ENCODE measurements at places on chromosomes 7 and 10.
A peak's percentile ranks its signal among the peaks of the same experiment; 100 is the strongest.

DNA sequence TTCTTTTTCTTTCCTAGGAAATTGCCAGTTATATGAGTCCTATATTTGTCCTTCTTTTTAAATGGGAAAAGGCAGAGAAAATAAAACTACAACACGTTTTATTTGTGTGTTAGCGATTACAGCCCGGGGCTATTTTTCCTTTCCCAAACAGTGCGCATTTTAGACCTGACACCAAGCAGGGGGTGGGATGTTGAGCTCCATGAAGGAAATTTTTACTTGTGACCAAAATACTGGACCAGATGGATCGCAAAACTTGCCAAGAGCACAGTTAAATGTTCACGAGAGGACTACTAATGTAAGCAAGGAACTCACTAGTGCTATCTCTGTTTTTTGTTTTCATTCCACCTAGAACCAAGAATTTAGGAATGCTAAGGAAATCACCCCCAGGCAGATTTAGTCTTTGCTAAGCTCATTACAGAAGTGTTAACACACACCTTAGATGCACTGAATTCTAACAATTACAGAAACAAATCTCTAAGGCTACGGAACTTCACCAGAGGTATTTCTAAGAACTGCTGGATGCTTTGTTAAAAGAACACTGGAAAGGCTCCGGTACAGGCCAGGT, 114.8 kb downstream of the JAZF1 start:
- no peak for DNase-seq

- DNase-seq = no peak
Observed at GRCh38 chr7:21304808-21305375, 123.0 kb upstream of the SP4 start.

DNA sequence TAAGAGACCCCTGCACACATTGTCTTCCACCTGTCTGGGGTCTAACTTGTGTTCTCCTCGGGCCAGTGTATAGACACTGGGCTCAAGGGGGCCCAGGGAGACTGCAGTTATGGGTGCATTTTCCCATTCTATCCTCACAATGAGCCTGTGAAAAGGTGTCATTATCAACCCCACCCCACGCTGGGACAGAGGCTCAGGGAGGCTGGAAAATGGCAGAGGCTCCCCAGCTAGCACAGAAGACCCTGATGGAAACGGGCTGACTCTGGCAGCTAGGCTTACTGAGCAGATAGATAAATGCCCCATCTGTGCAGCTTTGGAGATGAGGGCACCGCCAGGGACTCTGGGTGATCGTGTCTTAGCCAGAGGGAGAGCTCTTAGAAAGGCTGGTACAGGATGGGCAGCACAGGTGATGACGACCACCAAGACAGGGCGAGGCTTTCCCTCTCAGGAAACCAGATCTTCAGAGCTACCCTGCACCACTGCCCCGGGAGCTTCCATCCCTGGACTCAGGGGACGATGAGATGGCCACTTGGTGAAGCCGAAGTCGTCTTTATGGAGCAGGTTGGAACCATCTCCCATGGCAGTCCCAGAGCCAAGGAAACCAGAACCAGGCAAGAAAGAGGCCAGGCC, 58.2 kb upstream of the CHST15 start:
- no peak for DNase-seq

DNA sequence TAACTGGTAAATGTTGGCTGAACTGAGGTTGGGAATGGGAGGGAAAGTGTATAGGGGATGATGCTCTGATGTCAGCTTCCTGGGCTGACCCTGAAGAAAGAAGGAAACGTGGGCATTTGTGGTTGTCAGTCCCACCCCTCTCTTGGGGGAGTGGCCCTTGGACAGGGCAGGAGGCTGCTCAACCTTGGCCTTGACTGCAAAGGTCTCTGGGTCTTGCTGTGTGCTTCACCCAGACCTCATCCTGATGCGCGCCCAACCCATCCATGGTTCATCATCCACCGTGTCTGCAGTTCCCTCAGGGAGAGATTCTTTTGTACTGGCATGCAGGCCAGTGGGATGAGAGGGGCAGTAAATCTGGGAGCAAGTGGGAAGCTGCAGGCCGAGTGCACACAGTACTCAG, 4.7 kb upstream of the ZYX start:
- no peak for DNase-seq

DNA sequence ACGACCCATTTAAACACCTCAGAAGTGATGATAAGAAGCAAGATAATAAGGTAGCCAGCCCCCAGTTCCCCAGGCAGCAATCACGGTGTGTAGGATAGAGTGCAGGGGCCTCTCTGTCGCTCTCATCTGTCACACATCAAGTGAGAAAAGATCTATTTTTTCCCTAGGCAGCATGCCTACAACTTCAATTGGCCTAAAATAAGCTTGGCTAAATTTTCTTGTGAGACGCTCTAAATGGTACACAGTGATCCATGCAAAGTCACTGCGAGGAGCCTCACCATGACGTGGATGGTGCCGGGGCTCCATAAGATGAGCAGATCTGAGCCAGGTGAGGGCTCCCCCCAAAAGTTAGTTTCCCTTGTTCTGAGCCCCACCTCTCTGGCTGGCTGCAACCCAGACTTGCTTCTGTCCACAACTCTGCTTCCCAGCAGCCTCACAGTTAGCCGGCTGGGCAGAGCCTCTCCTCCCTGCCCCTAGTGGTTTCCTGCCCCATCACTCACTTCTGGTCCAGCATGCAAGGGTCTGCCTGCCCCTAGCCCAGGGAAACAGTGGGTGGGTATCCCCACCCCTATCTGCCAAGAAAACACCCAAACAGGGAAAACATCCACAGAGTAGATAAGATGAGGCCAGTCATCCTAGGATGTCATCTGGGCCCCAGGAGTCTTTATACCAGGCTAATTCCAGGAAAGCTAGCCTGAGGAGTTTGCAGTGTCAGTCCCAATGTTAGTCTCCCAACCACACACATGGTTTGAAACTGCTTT, 342.1 kb downstream of the GRID1 start:
- no peak for DNase-seq

GRCh38 chr7:26891400-26892350, 27.3 kb upstream of the SKAP2 start:
- DNase-seq = peak; percentile 30

DNA sequence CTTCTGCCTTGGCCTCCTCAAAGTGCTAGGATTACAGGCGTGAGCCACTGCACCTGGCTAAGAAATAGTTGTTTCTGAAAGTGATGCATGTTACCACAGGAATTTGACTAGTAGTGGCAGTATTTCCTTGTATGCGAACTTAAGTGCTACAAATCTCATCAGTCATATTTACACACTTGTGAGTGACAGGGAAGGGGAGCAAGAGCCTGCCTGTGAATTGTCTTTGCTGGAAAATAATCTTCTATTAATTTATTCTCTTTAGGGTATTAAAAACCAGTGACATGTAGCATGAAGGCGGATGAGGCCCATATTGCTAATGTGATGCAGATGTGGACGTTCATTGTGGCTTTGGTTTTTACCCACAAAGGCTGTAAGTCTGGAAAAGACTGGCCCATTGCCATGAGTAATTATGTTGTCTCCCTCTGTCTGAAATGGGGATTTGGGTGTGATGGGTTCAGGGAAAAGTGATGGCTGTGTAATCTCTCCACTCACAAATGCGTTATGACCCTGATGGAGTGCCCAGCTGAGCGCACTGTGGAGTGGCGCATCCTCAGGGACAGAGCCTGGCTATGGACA, 97.6 kb downstream of the CCNY start:
- DNase-seq = no peak

GRCh38 chr10:73494213-73494612, 1.6 kb downstream of the PPP3CB start:
- no peak for DNase-seq

DNA sequence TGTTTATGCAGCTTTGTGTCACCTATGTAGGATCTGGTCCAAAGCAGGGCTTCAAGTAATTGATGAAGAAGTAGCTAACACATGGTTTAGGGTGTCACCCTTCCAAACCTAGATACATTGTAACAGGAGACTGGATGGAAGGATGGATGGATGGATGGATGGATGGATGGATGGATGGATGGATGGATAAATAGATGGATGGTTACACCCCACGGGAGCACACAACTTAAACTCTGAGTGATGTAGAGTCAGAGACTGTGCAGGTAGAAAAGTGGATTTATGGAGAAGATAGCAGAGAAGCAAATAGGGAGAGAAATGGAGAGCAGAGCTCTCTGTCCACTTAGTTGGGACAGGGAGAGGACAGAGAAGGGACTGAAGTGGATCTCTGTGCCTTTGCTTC, 78.4 kb downstream of the NHLRC2 start:
- no peak for DNase-seq

- no peak for DNase-seq
Observed at GRCh38 chr7:151484971-151485707, 34.6 kb downstream of the RHEB start.

GRCh38 chr7:120441850-120442249, 168.9 kb downstream of the KCND2 start:
- peak; percentile 11 for DNase-seq

DNA sequence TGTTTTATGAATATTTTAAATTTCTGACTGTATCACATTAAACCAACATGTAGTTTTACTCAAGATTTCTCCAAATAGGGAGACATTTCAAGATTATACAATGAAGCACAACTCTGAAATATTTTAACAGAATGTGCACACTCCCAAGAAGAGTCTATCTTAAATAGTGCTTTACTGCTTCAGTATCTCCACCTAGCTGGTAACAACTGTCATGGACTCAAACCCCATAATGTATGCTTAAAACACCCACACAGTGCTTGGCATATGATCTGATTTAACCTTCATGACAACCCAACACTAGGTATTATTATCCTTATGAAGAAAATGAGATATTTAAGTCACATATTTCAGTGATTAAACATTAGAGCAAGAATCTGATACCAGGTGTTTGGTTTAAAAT, 45.9 kb downstream of the ASZ1 start:
- DNase-seq = no peak

DNA sequence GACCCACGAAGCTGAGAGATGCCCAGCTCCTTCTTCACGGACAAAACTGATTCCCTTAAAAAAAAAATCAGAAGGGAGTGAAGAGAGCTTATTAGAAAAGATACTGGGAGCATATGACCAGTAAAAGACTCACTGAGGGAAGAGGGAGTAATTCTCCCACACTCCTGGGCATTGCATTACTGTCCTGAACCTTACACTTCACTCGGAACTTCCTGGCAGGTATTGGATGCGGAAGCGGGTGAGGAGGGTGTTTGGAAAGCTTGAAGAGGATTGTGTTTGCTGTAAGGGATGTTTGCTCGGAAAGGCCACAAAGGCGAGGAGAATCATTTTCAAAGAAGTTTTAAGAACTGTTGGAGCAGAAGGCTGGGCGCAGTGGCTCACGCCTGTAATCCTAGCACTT, 375 bp downstream of the HKDC1 start:
- no peak for DNase-seq

- DNase-seq = no peak
Observed at GRCh38 chr7:98669329-98670000, 52.4 kb downstream of the NPTX2 start.

- DNase-seq = no peak
Observed at GRCh38 chr10:81116201-81116600, 578.5 kb downstream of the SH2D4B start.

DNA sequence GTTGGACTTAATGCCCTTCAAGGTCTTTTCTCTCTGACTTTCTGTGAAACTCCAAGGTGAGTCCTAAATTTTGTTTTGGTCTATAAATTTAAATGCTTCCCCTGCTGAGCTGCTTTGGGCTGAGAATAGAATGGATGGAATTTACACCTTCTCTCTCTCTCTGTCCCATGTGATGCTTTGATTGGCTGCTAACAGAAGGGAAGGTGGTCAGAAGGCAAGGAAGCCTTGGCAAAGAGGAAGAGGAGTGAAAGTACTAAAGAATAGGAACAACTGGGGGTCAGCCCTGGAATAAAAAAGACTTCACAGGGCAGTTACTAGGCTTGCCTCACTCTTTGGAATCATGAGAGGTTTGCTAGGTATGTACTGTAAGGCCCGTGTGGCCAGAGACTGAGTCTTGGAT, 260.2 kb downstream of the AUTS2 start:
- no peak for DNase-seq

- peak; percentile 41 for DNase-seq
Observed at GRCh38 chr10:123858907-123859652, 32.5 kb downstream of the CPXM2 start.

DNA sequence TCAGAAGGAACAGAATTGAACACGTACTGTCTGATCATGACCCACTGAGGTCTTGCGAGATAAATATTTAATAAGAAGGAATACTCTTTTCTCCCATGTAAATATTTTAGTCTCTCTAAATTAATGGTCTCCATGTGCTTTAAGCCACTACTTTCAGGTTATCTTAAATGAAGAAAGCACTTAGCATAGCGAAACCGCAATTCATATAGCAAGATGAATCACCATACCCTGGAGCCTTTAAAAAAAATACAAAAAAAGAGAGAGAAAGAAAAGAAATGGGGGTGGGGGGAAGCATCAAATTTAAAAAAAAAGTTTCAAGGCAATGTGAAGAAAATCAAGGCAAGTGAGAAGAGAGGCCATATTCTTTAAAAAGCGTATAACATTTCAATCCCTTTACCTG, 82.5 kb downstream of the CTTNBP2 start:
- no peak for DNase-seq

Data from GM13977 (cell line).